Transverse colon (tissue), 4 donors: ENCODE measurements at places on chromosomes 12 and 14. TPM values are rescaled to one million over a fixed set of nuclear protein-coding genes. Genes with fewer than 3 reads are reported as not detected.

GRCh38 chr12:51269174-51270066 lies 795 bp downstream of the SMAGP start:
- peak overlapping the region; percentile 60 for H3K4me3 ChIP-seq
- peak; percentile 84 for DNase-seq
- no peaks in the 10 kb centered on the region for H3K36me3 ChIP-seq
- peaks cover 35% of the 10 kb centered on the region for H3K4me1 ChIP-seq
- H3K27ac ChIP-seq, result peak overlapping the region; percentile 95

The CLEC1A gene
- total RNA-seq, result 0.55 TPM

The C14orf119 gene
- total RNA-seq, result 32.2 TPM

DNA sequence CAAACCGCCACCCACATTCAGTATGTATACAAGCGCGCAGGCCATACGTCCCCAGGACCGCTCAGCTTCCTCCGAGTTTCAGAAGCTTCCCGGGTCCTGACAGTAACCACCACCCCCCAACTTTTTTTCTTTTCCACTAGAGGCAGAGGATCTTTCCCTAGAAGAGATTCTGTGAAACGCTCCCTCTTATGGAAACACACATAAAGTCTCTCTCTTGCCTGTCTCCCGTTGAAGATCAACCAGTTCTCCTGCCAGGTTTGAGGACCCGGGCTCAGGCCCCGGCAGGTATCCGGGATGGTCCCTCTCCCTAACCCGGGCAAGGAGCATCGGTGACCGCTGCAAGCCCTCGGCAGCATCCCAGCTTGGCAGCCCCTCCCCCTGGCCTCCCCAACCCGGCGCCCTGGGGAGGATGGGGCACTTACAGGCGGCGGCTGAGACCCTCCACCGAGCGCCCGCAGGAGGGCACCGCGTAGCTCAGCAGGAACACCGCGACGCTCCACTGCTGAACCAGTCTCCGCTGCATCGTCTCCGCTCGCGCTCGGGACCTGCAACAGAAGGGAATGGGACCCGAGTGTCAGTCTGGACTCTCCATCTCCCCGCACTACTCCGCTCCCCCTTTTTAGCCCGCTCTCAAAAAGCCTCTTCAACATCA lies 3.4 kb downstream of the PTHLH start:
- peaks cover 95% of the 10 kb centered on the region for H3K27me3 ChIP-seq
- peaks cover 15% of the 10 kb centered on the region for H3K4me1 ChIP-seq
- no peaks in the 10 kb centered on the region for H3K36me3 ChIP-seq
- no peak overlapping the region for H3K27ac ChIP-seq
- DNase-seq, result no peak

DNA sequence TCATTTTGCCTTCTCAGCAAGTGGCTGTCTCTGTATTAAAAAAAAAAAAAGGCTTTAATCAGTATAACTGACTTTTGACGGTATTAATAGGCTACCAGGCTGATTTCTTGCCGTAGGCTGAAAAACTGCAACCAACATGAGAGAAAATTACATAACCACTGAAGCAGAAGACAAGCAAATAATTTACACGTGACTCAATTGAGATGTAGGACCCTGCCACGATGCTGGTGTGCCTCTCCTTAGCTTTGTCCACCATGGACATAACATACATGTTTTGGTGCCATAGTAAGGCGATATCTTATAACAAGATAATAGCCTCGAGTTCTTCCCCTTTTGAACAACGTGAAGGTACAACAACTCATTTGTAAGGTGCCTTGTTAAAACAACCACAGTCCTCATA lies 88.7 kb upstream of the GRIP1 start:
- H3K36me3 ChIP-seq, result no peaks in the 10 kb centered on the region
- H3K27me3 ChIP-seq, result no peaks in the 10 kb centered on the region
- no peaks in the 10 kb centered on the region for H3K4me1 ChIP-seq
- no peak for DNase-seq
- H3K27ac ChIP-seq, result no peak overlapping the region

DNA sequence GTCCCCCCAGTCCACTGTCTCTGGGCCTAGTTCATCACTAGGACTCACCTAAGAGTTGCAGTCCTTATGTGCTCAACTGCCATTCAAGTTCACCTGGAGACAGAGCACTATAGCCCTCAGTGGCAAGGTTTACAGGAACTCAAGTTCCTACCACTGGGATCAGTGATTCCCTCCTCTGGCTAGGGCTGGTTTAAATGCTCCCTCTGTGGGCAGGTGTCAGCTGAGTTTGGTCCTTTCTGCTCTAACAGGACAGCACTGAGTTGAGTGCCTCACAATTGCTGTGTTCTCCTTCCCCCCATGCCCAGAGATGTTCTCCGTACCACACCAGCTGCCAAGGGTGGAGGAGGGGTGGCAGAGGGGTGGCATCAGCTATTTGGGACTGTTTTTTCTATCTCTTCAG lies 20.8 kb upstream of the SAV1 start:
- H3K36me3 ChIP-seq, result no peaks in the 10 kb centered on the region
- no peak overlapping the region for H3K4me3 ChIP-seq
- no peak overlapping the region for H3K27ac ChIP-seq

DNA sequence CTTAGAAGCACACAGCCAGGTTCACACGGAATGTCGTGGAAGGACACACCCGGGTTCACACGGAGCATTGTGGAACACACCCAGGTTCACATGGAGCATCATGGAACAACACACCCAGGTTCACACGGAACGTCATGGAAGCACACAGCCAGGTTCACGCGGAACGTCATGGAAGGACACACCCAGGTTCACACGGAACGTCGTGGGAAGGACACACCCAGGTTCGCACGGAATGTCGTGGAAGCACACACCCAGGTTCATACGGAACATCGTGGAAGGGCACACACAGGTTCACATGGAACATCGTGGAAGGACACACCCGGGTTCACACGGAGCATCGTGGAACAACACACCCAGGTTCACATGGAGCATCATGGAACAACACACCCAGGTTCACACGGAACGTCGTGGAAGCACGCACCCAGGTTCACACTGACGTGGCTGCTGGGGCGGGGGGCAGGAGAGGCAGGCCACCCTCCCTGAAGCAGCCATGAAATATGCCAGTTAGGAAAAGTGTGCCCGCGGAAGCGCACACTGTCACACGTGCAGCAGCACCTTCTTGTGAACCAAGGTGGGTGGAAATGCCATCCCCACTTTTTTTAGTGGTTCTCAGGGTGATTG lies 86.4 kb downstream of the EP400 start:
- H3K4me3 ChIP-seq, result no peak overlapping the region
- peaks cover 43% of the 10 kb centered on the region for H3K36me3 ChIP-seq
- H3K27me3 ChIP-seq, result no peaks in the 10 kb centered on the region

GRCh38 chr14:63996016-63996415 lies 143.2 kb downstream of the SYNE2 start:
- no peaks in the 10 kb centered on the region for H3K27me3 ChIP-seq
- H3K36me3 ChIP-seq, result no peaks in the 10 kb centered on the region
- H3K27ac ChIP-seq, result no peak overlapping the region
- H3K4me1 ChIP-seq, result no peaks in the 10 kb centered on the region

DNA sequence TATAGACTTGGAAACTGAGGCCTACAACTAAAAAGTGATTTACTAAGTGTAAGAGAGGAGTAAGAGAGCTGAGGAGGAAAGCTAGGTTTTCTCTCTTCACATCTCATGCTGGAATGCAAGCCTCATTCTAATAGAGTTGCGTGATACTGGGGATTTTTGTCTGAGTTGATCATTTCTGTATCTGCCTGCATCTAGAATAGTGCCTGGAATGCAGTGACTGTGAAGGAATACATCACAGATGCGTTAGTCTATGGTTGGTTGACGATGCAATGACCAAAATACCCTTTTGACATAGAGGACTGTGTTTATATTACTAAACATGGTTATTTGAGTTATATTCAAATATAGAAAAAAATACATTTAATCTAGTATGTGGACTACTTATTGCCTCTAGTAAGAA lies 9.2 kb upstream of the TMEM117 start:
- no peaks in the 10 kb centered on the region for H3K4me1 ChIP-seq
- no peak for DNase-seq
- no peak overlapping the region for H3K4me3 ChIP-seq
- H3K27ac ChIP-seq, result no peak overlapping the region

- H3K36me3 ChIP-seq, result no peaks in the 10 kb centered on the region
- no peak for DNase-seq
- H3K4me1 ChIP-seq, result no peaks in the 10 kb centered on the region
- H3K27me3 ChIP-seq, result peaks cover 70% of the 10 kb centered on the region
- no peak overlapping the region for H3K4me3 ChIP-seq
- H3K27ac ChIP-seq, result no peak overlapping the region
These were observed 2.6 kb upstream of the NOS1 start for GRCh38 chr12:117363953-117364486.

GRCh38 chr14:49366416-49366815 lies 219.8 kb downstream of the RPS29 start:
- no peak overlapping the region for H3K4me3 ChIP-seq
- no peaks in the 10 kb centered on the region for H3K4me1 ChIP-seq
- H3K36me3 ChIP-seq, result no peaks in the 10 kb centered on the region
- no peak overlapping the region for H3K27ac ChIP-seq
- no peak for DNase-seq

The DTX3 gene
- total RNA-seq, result 8.0 TPM

DNA sequence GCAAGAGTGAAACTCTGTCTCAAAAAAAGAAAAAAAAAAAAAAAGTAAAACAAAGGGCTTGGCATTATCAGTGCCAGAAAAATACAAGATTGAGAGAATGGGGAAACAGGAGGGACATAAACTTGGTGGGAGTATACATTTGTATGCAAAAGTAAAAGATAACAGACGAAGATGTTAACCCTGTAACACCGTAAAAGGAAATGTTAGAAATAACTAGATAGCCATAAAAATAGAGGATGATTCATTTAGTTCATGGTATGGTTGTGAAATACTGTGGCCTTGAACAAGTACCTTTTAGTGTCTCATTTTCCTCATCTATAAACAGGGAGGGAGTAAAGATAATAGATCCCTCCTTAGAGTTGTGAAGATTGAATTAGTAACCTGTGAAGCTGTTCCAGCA lies 33.3 kb downstream of the ATP2A2 start:
- H3K4me1 ChIP-seq, result peaks cover 41% of the 10 kb centered on the region
- H3K27ac ChIP-seq, result peak overlapping the region; percentile 63
- H3K4me3 ChIP-seq, result no peak overlapping the region
- no peak for DNase-seq
- H3K36me3 ChIP-seq, result no peaks in the 10 kb centered on the region

The KCNA5 gene
- 3.7 TPM for total RNA-seq

- H3K4me1 ChIP-seq, result no peaks in the 10 kb centered on the region
- H3K36me3 ChIP-seq, result no peaks in the 10 kb centered on the region
- no peak overlapping the region for H3K27ac ChIP-seq
- H3K27me3 ChIP-seq, result no peaks in the 10 kb centered on the region
- DNase-seq, result no peak
These were observed 124.3 kb upstream of the SLC38A4 start for GRCh38 chr12:46950094-46950493.

The BMP4 gene
- total RNA-seq, result 56.5 TPM

DNA sequence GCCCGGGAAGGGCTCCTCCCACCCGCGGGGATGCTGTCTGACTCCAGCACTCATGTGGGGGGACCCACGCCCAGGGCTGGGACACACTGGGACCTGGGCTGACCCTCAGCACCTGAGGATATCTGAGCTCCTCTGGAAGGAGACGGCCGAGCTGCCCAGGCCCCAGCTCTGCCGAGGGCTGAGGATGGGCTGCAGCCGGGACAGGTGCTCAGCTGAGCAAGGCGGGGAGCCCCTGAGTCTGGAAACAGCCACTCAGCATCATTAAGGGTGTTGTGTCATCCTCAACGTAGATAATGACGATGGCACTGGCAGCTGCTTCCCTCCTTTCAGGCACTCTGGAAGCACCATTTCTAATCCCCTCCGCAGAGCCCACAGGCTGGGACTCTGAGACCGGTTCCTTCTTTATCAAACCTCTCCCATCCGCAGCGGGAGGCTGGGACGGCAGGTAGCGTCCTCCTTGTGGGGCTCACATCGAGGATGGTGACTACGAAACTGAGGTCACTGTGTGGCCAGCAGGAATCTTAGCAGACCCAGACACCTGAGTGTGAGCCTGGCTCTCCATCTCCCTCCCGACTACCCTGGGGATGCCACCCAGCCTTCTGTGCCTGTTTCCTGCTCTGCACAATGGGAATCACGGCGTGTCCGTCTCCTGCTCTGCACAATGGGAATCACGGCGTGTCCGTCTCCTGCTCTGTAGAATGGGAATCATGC lies 26.7 kb upstream of the SFSWAP start:
- H3K27me3 ChIP-seq, result peaks cover 3% of the 10 kb centered on the region
- no peaks in the 10 kb centered on the region for H3K36me3 ChIP-seq
- no peak overlapping the region for H3K4me3 ChIP-seq
- peaks cover 8% of the 10 kb centered on the region for H3K4me1 ChIP-seq
- no peak overlapping the region for H3K27ac ChIP-seq

DNA sequence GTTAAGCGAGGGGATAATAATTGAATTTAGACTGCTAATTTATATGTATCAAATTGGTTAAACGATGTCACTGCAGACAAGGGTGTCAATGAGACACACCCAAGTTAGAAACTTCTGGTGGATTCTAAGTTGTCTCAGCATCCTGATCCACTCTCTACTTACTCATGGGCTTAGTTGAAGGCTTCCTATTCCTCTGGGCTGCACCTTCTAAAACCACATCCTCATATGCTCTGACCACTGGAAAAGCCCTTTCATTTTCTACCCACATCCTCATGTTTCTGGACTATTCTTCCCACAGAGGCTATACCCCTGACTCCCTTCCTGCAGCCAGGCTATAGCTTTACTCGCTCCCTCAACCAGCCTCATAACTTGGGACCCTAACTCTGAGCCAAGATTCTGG lies 493.8 kb downstream of the VRK1 start:
- H3K27ac ChIP-seq, result no peak overlapping the region
- H3K36me3 ChIP-seq, result no peaks in the 10 kb centered on the region
- H3K27me3 ChIP-seq, result peaks cover 14% of the 10 kb centered on the region

The CFAP73 gene
- total RNA-seq, result not detected

DNA sequence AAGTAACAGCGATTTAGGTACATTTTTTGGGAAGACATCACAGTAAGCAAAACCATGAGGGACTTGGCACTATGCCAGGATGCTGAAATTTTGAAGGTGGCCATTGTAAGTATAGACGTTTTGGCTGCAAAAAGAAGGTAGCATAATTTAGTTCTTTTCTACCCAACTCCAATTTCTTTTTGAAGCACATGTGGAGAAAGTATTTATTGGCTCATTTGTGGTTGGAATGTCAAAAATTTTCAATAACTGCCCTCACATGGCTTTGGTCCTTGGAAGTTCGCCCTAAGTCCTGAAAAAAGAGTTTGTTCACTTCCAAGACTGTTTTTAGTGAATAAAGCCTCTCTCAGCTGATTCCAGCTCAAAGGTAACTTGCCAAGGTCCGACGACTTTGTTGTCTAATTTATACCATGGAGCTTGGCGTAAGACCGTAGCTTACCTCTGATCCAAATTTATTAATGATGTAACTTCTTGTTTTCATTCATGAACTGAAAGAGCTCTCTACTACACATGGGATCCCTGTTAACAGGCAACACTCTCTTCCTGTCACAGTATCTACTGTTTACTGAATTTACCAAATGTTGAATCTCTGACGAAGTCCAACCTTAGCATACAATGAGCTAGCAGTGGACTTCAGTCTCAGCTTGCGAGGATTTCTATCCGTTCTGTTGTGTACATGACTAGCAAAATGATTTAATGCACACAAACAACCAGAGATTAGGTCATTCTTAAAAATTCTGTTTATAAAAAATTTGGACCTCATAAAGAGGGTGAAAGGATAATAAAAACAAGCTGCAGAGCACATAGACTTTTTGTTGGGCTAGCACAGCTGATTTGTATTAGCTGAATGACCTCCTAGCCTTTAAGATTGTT lies 49.0 kb downstream of the MSRB3 start:
- H3K27me3 ChIP-seq, result no peaks in the 10 kb centered on the region
- H3K4me3 ChIP-seq, result no peak overlapping the region
- no peaks in the 10 kb centered on the region for H3K4me1 ChIP-seq
- no peaks in the 10 kb centered on the region for H3K36me3 ChIP-seq
- no peak overlapping the region for H3K27ac ChIP-seq

- DNase-seq, result no peak
- H3K4me1 ChIP-seq, result no peaks in the 10 kb centered on the region
These were observed 107.7 kb upstream of the PRKD1 start for GRCh38 chr14:30035361-30035760.

The CDKL1 gene
- total RNA-seq, result 15.3 TPM

The DTX1 gene
- 3.0 TPM for total RNA-seq

The PPFIA2 gene
- 0.37 TPM for total RNA-seq
